ENCODE measurements at places on chromosomes 11 and 22.
A peak's percentile ranks its signal among the peaks of the same experiment; 100 is the strongest.

DNA sequence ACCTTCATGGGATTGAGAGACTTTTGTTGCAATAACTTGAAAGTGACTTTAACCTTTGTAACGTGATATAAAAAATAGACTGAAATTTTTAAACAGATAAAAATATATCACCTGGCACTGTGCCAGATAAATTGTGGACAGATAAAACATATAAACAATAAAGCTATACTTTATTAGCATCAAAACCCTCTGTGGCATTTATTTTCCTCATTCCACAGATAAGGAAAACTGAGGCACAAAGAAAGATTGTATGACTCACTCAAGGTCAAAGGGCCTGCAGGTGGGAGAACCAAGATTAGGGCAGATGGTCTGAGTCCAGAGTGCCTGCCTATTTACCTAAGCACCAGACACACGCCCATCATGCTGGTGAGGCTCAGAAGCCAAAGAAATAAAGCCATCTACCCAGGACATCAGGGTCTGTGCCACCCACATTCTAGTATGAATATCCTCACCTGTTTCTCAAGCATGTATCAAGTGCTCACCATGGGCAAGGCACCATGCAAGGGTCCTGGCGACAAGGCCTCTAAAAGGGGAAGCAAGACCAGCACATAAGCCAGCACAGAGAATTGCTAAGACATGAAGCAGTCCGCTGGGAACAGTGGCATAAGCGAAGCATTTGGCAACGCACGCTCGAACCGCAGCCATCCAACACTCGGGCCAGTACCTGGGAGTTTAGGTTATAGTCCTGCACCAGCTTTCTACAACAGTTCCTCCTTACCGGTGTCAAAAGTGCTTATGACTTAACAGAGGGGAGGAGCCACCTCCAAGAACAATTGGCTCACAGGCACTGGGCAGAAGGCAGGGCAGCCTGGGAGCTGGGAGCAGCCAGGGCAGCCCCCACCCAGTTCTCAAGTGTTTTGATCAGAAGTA, 17.6 kb downstream of the MYH9 start:
- no peak for DNase-seq

GRCh38 chr11:18264677-18265555, 1.1 kb upstream of the SAA1 start:
- no peak for DNase-seq

DNA sequence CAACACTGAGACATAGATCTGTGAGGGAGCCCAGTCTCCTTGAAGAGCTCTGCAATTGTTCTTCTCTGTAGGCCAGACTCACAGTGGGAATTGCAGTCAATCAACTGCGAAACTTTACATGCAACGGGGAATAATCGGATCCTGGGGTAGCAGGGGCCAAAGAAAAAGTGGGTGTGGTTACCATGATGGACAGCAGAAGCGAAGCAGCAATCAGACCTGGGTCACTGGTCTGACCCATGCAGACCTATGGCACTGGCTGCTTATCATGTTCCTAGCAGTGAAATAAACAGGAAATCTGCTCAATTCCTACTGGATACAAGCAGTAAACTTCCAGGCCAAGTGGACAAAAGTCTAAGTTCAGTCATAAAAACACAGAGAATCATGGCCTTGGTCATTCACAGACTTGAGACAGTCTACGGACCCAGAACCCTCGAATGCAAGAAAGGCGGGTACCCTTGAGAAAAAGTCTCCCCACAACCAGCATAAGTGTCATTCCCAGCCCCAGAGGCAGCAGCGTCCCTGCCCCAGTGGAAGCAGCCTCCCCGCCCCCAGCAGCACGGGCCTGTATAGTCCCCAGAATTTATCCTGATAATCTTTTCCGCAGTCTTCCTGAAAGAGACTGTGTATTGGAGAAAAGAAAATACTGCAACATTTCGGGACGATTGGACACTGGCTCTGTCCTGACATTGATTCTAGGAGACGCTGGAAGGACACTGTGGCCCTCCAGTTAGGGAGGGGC, 34.6 kb downstream of the ASCL2 start:
- DNase-seq: no peak

DNA sequence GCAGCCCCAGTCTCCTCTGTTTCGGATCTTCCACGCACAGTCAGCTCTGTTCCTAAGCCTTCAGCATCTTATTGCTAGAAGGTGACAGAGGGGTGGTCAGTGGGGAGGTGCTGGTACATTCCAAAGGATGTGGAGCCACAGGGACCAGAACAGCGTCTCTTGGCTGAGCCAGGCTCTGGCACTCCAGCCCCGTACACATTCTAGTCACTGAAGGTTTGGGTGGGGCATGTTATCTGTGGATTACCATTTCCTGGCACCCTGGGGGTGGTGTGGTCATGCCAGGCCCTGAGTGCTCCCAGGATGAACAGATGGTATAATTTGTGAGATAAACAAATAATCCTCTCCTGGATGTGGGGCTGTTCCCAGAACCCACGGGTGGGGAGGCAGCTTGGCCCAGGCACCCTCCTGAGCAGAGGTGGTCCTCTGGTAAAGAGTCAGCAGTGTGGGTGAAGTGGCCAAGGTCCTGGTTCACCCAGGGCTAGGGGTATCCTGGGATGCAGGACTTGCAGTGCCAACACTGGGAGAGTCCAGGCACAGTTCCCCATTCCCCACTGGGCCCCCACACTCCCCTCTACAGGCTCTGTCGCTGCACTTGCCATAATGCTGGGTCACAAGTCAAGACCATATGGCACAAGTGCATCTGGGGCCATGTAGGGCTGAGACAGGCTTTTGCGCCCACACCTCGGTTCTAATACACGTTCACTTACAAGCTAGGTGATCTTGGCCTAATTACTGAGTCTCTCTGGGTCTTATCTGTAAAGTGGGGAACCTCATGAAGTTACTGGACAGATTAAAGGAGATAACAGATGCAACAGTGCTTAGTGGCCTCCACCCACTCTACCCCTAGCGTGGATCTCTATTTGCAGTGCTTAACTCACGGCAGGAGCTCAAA, 33.0 kb downstream of the DKK3 start:
- no peak for DNase-seq

GRCh38 chr22:35634015-35634414, 14.2 kb upstream of the APOL6 start:
- no peak for DNase-seq

- peak; percentile 64 for DNase-seq
Measured at GRCh38 chr22:42661985-42662831, 13.0 kb upstream of the CYB5R3 start.

DNA sequence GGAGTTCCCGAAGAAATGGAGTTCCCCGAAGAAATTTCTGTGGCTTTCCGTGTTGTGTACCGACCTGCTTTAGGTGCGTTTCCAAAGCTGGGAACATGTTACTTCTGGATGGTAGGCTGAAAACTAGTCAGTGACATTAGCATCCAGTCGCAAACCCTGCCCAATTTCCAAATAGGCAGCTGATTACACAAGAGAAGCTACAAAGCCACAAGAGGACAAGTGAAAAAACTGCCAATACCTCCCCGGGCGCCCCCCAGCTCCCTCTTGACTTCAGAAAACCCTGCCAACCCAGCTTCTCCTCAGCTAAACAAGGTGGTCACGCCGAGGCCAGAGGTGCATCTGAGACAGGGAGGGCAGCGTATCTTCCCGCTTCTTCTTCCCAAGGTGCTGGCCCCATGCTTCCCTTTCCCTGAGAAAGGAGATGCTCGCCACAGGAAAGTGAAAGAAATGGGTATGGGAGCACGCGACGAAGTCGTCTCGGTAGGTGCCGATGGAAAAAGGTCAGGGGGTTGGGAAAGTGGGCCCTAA, 551 bp downstream of the AGBL2 start:
- no peak for DNase-seq

GRCh38 chr22:49081261-49081666, 746.4 kb downstream of the BRD1 start:
- no peak for DNase-seq

DNA sequence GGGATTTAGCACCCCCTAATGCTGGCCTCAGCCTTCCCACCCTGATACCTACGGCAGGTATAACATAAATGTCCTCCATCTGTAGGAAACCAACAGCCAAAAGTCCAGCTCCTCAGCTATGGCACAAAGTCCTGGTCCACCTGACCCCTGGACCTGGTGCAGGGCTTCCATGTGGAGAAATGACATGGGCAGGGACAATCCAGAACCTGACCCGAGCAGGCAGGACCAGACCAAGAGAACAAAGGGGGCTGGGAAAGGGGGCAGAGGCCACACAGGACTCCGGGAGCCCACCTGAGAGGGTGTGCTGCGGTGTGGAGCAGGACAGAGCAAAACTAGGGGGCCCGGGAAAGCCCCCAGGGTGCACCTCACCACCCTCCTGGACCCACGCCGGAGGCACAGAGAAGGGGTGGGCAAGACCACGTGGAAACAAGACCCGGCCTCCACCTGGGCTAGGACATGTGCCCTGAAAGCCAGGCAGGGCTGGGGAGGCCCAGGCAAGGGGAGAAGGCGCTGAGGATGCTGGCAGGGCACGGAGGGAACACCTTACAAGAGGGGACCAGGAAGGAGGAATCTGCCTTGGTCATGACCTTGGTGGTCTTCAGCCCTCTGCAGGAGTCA, 368.9 kb downstream of the SHANK2 start:
- no peak for DNase-seq

- DNase-seq: no peak
Measured at GRCh38 chr22:32618441-32619140, 144.0 kb downstream of the FBXO7 start.

DNA sequence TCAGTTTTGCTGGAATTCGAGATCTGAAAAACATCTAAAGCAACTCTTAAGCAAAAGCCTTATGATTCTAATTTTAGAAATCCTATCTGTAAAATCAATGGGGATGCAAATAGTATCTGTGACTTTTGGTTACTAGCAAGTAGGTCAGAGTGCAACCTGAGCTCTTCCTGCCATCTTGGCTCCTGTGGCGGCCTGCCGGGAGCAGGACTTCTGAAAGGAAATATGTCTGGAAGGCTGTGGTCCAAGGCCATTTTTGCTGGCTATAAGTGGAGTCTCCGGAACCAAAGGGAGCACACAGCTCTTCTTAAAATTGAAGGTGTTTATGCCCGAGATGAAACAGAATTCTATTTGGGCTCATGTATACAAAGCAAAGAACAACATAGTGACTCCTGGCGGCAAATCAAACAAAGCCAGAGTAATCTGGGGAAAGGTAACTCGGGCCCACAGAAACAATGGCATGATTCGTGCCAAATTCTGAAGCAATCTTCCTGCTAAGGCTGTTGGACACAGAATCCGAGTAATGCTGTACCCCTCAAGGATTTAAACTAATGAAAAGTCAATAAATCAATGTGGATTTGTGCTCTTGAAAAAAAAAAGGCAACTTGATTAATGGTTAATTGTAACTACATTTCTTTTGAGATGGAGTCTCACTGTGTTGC, 1.7 kb downstream of the SAMM50 start:
- DNase-seq: no peak

GRCh38 chr11:131540676-131541075, 170.3 kb downstream of the NTM start:
- no peak for DNase-seq

DNA sequence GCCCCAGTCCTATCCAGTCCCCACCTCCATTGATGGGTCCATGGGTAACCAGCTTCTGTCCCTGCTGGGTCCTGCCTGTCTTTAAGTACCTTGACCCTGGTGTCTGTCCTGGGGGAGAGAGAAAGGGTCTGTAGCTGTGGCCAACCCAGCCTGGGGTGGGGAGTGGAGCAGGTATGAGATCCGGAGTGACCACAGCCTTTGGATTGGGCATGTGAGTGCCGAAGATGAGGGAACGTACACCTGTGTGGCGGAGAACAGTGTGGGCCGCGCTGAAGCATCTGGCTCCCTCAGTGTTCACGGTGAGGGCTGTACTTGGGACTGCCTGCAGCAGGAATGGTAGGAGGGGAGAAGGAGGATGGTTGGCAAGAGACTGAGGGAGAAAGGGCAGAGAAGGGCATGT, 5.2 kb downstream of the ROBO3 start:
- no peak for DNase-seq

DNA sequence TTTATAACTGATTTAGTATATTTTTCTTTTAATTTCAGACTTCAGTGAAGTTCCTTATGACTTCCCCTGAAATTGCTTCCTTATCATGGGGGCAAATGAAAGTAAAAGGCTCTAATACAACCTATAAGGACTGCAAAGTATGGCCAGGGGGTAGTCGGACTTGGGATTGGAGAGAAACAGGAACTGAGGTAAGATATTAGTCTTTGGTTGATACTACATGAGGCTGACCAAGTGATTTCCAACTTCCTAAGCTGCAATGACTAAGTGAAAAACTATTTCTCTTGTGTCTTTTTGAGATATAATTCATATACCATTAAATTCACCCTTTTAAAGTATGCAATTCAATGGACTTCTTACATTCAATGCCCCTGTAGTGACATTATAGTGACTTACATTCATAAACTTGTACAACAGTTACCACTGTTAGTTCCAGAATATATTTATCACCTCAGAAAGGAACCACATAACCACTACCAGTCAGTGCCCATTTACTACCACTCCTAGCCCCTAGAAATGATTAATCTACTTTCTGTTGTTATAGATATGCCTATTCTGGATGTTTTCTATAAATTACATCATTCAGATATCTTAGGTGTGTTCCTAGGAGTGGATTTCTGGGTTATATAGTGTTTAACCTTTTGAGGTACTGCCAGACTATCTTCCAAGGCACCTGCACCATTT, 21.6 kb downstream of the AAMDC start:
- no peak for DNase-seq

- no peak for DNase-seq
Measured at GRCh38 chr11:42161886-42162285, 702.4 kb upstream of the LRRC4C start.

DNA sequence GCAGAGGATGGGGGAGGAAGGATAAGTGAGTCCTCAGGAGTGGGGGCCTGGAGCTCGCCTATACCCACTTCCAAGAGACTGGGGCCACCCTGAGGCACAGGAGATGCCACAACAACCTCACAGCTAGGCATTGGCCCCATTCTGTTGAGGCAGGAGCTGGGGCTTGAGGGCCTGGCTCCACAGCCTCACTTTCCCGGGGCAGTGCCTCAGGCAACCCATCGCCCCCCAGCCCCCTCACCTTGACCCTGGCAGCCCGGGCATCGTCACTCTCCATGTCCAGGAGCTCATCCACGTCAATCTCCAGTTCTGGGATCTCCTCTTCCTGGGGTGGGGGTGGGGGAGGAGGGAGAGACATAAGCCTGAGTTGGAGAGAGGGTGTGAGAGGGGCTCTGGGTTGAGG, 1.8 kb downstream of the PPP1R14B start:
- DNase-seq: no peak

- peak; percentile 53 for DNase-seq
Measured at GRCh38 chr11:65116370-65117205, 913 bp downstream of the ZNHIT2 start.

DNA sequence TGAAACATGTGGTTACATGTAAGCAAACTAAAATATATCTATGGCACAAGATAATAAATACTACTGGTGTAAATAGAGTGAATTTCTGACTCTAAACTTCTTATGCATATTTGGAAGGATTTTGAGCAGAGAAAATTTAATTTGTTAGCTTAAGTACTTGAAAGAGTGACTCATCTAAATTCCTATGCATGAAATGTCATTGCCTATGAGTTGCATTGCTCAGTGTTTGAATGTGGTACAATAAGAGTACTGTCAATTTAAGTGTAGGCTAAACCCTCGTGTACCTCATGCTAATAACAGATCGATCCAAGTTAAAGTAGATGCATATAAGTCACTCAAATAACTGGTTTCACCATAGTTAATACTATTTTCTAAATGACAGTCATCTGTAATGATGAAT, 5.3 kb upstream of the CARD18 start:
- DNase-seq: no peak

Measured in stimulated activated CD8-positive, alpha-beta memory T cell treated with anti-CD3 and anti-CD28 coated beads, Interleukin-7, amount 100 ng/mL, for 4 hours (primary cell).